ENCODE measurements at places on chromosomes 6 and 20.

GRCh38 chr6:47235964-47236760, 73.5 kb downstream of the TNFRSF21 start:
- no peak for DNase-seq

- DNase-seq, result no peak
Measured at GRCh38 chr20:33790566-33790965, 20.6 kb upstream of the CHMP4B start.

GRCh38 chr6:90319979-90320685, 23.5 kb upstream of the BACH2 start:
- no peak for DNase-seq

DNA sequence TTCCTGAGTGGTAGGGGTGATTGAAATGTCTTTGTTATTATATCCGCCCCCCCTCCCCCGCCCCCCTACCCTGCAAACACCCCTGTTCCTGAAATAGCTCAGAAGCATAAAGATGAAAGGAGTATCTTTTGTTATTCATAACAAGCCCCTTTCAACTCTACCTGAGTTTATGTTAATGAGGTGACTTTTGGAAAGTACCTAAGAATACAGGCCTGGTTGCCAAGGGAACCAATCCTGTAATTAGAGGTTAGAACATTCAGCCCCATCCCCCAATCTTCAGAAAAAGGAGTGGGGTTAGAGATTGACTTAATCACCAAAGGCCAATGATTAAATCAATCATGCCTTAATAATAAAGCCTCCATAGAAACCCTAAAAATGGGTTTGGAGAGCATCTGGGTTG, 979.2 kb upstream of the GJE1 start:
- peak; percentile 64 for DNase-seq

GRCh38 chr20:53934421-53935343, 135.7 kb downstream of the BCAS1 start:
- DNase-seq, result peak; percentile 35

DNA sequence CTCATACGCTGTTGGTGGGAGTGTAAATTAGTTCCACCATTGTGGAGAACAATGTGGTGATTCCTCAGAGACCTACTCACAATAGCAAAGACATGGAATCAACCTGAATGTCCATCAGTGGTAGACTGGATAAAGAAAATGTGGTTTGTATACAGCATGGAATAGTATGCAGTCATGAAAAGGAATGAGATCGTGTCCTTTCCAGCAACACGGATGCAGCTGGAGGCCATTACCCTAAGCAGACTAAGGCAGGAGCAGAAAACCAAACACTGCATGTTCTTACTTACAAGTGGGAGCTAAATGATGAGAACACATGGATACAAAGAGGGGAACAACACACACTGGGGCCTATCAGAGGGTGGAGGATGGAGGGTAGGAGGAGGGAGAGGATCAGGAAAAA, 54.6 kb downstream of the SYNJ2 start:
- no peak for DNase-seq

- DNase-seq, result no peak
Measured at GRCh38 chr20:53448875-53449274, 144.8 kb downstream of the ZNF217 start.

DNA sequence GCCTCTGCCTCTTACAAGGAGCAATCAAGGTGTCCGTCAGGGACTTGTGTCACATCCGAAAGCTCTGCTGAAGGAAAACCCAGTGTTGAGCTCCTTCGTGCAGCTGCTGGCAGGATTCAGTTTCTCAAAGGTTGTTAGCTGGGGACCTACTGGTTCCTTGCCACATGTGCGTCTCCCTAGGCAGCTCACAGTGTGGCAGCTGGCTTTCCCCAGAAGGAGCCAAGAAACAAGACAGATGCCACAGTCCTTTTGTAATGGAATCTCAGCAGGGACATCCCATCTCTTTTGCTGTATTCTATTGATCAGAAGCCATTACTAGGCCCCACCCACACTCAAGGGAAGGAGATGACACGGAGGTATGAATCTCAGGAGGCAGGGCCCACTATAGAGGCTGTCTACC, 488.8 kb downstream of the CD83 start:
- no peak for DNase-seq

- no peak for DNase-seq
Measured at GRCh38 chr6:138406443-138406842, 2.4 kb downstream of the HEBP2 start.

DNA sequence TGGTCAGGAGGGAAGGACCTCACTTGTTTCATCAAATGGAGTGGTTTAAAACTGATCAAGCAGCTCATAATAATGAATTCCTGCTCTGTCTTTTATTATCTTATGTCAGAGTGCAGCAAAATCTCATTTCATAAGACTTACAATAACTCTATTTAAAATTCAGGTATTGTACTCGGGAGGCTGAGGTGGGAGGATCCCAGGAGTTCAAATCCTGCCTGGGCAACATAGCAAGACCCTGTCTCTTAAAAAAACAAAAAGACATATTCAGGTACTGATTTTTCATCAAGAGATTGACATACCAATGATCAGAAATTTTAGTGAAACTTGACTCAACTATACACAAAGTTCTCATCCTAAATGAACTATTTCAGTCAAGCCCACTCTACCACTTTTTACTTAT, 5.6 kb upstream of the DYNLRB1 start:
- DNase-seq, result no peak

DNA sequence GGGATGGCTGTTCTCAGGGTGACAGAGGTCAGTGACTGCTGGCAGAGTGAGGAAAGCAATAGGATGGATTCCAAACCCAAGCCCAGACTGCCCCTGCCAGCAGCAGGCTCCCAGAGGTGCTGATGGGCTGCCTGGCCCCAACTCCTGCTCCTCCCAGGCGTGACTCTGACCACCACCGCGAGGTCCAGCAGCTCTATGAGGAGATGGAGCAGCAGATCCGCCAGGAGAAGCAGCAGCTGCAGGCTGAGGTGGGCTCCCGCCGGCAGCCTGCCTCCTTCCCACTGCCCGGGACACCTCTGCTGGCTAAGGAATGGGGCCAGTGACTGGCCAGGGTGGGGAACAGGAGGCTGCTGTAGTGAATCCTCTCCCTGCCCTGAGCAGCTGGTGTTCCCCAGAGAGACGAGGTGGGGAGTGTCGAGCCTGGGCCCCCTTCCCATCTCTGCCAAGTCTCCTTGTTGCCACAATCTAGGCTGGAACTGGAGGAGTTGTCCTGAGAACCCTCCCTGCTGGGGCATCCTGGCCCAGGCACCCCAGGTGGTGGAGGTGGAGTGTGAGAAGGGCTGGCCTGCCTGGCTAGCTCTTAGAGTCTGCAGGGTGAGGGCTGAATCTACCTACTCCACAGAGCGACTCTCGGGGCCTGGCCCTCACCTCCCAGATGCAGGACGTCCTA, 20.4 kb downstream of the RAB44 start:
- no peak for DNase-seq

DNA sequence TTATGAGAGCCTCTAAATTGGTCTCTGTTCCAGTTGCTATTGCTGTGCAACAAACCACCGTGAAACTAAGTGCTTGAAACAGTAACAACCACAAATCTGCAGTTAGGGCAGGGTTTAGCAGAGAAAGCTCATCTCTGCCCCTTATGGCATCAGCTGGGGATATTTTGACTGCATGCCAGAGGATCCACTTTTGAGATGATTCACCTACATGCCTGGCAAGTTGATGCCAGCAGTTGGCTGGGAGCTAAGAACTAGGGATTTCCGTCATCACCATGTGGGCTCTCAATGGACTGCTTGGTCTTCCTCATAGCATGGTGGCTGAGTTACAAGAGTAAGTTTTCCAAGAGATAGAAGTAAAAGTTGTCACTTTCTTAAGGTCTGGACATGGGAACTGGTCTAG, 35.1 kb downstream of the PLCB4 start:
- no peak for DNase-seq

GRCh38 chr6:1687402-1687801, 77.7 kb downstream of the FOXC1 start:
- no peak for DNase-seq

DNA sequence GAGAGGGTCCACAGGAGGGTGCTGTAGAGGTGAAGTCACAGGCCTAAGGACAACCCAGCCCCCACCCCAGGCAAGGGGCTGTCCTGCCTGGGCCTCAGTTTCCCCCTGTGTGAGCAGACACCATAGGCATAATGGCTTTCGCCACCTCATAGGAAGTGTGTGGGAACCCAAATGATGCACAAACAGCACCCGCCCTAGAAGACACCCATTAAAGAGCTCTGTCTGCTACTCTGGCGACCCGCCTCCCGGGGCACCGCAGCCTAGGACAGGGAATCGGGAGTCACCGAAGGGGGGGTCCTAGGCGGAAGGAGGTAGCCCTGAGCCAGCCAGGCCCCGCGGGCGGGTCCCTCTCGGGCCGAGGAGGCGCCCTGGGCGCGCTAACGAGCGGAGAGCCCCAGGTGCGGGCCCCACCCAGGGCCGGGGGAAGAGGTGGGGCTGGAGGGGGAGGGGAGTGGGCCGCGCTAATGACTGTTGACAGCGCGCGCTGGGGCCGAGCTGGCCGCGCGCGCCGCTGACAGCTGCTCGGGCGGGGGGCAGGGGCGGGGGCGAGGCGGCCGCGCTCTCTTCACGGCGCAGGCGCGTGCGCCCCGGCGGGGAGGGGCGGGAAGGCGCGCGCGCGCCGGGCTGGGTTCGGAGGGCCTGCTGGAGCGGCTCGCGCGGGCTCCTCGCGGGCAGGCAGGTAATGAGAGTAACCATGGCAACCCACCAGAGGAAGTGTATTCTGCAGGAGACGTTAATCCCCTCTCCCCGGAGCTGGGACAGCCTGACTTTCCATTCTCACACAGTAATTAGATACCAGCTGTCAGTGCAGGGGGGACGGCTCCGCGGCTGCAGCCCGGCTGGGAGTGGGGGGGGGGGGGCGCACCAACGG, 48.9 kb downstream of the NOL4L start:
- peak; percentile 92 for DNase-seq

GRCh38 chr20:39839399-39840119, 849.5 kb downstream of the MAFB start:
- no peak for DNase-seq

DNA sequence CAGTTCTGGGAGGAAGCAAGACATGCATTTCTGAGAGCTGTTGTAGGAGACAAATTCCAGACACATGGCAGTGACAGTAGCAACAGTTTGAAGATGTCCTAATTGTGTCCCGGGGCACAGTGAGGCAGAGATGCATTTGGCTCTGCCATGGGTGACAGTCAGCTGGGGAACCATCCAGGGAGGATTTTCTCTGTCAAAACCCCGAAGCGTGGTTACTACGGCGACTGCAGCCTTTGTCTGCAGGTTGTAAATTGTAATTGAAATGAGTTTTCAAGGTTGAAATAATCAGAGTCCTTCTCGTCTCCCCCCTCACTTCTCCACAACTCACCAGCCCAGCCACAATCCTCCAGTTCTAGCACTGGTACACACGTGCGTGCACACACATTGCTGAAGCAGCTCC, 100.1 kb downstream of the GRM4 start:
- DNase-seq, result no peak

- no peak for DNase-seq
Measured at GRCh38 chr6:60991427-60992028, 1294.5 kb downstream of the KHDRBS2 start.

DNA sequence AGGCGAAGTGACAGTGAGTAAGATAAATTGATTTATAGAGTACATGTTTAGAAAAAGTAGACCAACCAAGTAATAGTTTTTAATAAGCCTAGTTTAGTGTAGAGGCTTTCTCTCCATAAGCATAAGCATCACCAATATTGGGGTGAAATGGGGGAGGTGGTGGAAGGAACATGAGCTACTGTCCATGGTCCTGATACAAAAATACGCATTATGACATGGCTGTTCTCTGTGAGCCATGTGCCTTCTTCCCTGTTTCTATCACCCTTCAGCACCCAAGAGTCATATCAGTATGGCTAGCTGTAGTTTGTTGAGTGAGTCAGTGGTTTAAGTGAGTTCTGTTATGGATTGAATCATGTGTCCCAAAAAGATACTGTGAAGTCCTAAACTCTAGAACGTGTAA, 150.8 kb downstream of the EDN1 start:
- no peak for DNase-seq

- no peak for DNase-seq
Measured at GRCh38 chr6:12271997-12272396, 18.2 kb upstream of the EDN1 start.

GRCh38 chr6:11700118-11700718, 78.4 kb downstream of the ADTRP start:
- peak; percentile 49 for DNase-seq

DNA sequence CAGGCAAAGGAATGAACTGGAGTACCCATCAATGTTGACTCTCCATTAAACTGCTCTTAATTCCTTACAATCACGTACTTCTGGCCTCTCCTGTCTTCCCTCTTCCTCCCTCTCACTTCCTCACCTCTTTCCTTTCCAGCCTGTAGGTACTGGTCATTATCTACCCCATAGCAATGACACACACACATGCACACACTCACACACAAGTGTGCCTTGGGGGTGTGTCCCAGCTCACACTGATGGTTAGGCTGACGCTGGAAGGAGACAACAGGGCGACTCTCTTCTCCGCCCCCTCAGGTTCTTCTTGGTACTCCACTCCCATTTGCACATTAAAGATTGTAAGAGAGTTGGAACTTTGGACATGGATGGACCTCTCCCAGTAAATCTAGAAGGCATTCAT, 14.0 kb upstream of the SERPINB9 start:
- DNase-seq, result no peak

- no peak for DNase-seq
Measured at GRCh38 chr6:72267470-72267869, 354.4 kb upstream of the KCNQ5 start.

DNA sequence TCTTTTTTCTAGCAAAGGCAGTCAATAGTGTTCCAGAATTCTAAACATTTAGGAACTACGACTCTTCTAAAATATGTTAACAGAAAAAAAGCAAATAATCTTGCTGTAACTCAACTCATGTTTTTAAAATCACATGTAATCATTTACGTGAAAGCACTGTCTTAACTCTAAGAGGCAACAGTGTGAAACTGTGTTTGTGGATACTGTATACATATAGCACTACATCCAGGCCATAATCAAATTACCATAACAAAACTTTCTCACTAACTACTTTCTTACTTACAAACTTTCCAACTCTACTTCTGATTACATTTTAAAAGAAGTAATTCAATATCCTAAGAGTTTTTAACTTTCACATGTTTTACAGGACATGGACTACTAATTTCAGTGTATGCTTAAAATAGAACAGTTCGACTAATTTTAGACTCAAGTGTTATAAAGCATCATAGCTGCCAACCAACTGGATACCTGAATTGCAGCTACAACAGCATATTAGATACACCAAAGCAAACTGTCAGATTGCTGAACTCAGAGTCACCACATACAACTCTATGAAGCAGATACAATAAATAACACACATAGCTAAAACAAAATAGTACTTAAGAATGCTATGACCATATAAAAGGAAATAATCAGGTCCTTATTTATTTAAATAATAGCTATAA, 121.6 kb upstream of the BEND6 start:
- DNase-seq, result no peak

Data from CD4-positive, alpha-beta T cell treated with Interleukin-4 for 4 hours (primary cell).